ENCODE measurements at places on chromosomes 12 and 14. TPM values are rescaled to one million over a fixed set of nuclear protein-coding genes. Genes with fewer than 3 reads are reported as not detected.

DNA sequence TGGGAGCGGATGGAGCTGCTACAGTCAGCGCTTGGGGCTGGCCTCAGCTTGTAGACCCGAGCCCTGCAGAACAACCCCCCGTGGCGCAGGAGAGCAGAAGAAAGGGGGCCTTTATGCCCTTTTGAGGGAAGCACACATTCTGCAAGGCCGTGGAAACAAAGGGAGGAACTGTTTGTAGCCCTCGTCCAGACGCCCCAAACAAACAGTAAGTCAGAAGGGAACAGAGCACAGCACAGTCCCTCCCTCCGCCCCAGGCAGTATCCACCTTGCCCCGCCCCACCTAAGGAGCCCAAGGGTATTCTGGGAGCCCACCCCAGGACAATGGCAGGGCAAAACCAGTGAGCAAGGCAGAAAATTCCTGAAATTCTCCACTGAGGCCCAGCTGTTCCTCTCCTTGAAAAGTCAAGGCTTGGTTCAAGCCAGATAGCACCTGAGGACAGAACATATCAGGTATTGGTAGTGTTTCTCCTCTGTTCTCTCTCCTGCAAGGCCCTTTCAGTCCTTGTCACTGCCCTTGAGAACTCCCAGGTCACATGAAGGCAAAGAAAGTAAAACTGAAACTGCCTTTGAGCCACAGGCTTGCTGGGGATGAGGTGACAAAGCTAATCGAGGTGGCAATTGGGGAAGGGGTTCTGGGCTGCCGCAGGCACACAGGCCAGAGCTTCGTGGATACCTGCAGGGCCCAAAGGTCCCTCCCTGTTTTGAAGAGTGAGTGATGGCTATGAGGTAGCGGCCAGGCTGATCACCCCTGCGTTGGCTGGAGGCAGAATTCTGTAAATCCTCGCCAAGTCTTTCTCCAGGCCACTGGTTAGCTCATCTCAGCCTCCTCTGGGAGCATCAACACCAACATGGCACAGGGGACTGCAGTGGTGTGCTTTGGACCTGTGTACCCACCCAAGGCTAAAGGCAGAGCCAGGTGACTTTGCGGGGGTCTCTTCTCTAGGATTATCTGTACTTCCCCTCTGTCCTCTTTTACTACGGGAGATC, 499 bp downstream of the DGLUCY start:
- peak; percentile 67 for DNase-seq

Gene EGLN3
- polyA plus RNA-seq: not detected

Gene CCDC38
- polyA plus RNA-seq: not detected

DNA sequence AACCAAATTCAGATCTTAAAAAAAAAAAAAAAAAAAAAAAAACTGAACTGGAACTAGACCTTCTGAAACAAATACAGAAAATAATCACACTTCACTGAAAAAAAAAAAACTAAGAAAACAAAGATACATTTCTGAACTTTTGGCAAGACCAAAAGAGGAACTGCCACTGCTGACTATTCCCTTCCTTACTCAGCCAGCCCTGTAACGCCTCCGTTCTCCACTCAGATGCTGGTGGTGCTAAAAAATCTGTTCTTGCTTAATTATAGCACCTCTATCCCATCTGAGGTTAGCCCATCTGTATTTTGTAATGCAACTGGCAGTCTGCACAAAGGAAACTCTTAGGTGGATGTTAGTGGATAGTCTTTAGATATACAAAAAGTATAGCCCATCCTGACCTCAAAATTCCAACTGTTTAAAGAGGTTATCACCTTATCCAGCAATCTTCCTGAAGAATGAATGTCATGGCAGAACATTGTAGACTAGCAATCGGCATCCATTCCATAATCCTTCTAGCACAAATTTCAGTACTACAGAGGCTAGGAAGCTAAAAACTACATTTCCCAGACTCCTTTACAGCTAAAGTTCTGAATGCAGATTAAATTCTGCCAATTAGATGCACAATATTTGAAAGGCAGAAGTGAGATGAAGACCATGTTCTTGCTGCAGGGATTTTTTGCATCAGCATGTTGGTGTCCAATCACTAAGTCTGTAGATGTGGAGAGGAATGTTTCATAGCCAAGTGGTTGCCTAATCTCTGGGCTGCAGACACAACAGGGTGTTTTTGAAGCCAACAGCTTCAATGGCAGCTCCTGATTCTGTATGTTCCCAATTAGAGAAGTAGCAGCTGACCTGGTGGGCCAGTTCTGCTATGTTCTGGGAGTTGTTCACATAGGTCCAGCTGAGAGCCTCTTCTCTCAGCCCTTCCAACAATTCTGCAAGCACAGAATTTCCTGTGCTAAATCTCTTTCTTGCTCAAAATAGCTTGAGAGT, 5.7 kb downstream of the MAP3K9 start:
- DNase-seq: no peak

GRCh38 chr14:62409169-62409568, 636.1 kb downstream of the KCNH5 start:
- DNase-seq: no peak

Measured in CD4-positive, CD25-positive, alpha-beta regulatory T cell (primary cell).